ENCODE measurements at places on chromosomes 5 and 9. TPM values are rescaled to one million over a fixed set of nuclear protein-coding genes. Genes with fewer than 3 reads are reported as not detected.

Gene ECM2
- total RNA-seq, result not detected

Gene CD274
- total RNA-seq, result 9.8 TPM

Gene REXO4
- 28.9 TPM for total RNA-seq

- no peak overlapping the region for H3K4me3 ChIP-seq
- no peak for DNase-seq
- no peak overlapping the region for H3K27ac ChIP-seq
- H3K4me1 ChIP-seq, result no peaks in the 10 kb centered on the region
- no peaks in the 10 kb centered on the region for H3K36me3 ChIP-seq
- H3K27me3 ChIP-seq, result peaks cover 2% of the 10 kb centered on the region
Measured at GRCh38 chr5:98557916-98558315, 215.5 kb upstream of the RGMB start.

Measured in activated naive CD8-positive, alpha-beta T cell treated with anti-CD3 and anti-CD28 coated beads, Interleukin-2, amount 10 ng/mL, durations not matched to agents 7 days and 5 days (primary cell).